ENCODE measurements at places on chromosomes 16 and 17. TPM values are rescaled to one million over a fixed set of nuclear protein-coding genes. Genes with fewer than 3 reads are reported as not detected.
A peak's percentile ranks its signal among the peaks of the same experiment; 100 is the strongest.

- no peak for DNase-seq
Measured at GRCh38 chr17:74219576-74220133, 6.3 kb downstream of the TTYH2 start.

DNA sequence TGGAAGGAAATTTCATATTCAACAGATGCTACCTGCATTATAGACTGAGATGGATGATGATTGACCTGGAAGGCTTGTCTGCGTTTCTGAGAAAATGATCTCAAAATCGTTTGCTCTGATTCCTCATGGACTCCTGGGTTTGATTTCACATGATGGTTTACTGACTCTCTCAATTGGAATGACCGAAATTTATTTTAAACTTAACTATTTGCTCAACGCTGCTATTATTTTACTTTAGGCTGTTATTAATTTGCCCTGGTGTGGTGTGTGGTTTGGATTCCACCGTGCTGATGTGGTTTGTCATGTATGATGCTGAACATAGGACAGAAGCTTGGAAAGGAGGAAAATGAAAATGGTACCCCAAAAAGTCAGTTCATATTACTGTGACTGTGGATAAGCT is 37.3 kb upstream of the ELAC2 start:
- no peak for DNase-seq

- DNase-seq, result peak; percentile 70
Measured at GRCh38 chr17:28725660-28726225, 290 bp downstream of the TLCD1 start.

- DNase-seq, result no peak
Measured at GRCh38 chr16:80923356-80923755, 83.3 kb downstream of the CMC2 start.

DNA sequence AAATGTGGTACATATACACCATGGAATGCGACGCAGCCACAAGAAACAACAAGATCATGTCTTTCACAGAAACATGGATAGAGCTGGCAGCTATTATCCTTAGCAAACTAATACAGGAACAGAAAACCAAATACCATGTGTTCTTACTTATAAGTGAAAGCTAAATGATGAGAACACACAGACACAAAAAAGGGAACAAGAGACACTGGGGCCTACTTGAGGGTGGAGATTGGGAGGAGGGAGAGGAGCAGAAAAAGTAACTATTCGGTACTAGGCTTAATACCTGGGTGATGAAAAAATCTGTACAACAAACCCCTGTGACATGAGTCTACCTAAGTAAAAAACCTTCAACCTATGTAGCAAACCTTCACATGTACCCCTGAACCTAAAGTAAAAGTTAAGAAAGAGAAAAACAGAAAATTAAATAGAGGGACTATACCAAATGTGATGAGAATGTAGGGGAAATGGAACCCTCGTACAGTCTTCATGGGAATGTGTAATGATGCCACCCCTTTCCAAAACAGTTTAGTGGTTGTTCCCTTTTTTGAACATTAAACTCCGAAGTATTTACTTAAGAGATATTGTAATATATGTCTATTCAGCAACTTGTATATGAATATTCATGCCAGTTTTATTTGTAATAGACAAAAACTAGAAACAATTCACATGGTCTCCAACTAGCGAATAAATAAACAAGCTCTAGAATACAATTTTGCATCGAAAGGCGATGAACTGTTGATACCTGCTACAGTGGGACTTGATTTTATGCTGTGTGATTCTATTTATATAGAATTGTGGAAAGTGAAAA is 33.9 kb downstream of the AHSP start:
- no peak for DNase-seq

DNA sequence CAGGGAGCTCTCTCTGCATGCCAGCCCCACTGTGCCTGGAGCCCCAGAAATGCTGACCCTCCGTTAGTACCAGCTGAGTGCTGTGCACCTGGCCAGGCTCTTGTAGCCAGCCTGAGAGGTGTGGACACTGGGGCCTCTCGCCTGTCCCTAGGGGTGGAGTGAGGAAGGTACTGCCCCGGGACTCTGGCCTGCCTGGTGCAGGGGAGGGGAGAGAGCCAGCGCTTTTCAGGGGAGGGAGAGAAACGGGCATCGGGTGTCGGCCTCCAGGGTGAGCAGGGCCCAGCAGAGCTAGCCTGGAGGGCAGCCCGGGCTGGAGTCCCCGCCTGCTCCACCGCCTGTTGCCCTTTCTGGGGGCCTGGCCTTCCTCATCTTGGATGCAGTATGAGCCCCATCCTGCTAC is 13.1 kb downstream of the MAP2K3 start:
- no peak for DNase-seq

DNA sequence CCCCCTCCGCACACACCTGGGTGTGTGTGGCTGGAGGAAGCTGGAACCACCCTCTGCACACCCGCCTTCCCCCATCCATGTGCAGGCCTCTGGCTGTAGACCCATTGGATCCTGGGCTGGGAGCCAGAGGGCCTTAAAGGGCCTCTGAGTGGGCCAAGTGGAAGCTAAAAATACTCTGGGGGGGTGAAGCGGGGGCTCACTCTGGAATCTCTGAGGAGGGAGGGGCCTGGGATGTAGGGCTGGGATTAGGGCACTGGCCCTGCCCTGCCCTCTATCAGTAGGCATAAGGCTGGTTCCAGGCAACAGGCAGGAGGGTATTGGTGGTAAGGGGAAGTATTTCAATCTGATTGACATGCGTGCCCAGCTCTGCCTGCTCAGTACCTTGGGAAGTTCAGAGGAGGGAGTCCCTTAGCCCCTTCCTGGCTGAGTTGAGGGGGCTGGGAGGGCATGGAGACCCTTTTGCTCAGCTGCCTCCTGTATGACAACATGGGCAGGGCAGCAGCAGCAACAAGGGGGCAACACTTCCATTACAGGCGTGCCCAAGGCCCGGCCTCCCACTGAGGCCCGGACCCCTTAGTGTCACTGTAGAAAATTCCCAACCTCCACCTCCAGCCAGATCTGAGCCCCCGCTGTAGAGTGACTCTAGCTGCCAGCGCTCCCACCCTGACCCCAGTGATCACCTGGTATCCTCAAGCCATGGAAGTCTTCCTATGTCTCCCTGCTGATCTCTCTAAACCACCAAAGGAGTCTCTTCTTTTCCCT is 5.2 kb downstream of the ITGA3 start:
- peak; percentile 67 for DNase-seq

- DNase-seq, result no peak
Measured at GRCh38 chr17:68580236-68580770, 20.9 kb downstream of the FAM20A start.

- no peak for DNase-seq
Measured at GRCh38 chr17:13822700-13823099, 221.0 kb upstream of the HS3ST3A1 start.

- no peak for DNase-seq
Measured at GRCh38 chr17:44530896-44531418, 26.3 kb upstream of the FZD2 start.

DNA sequence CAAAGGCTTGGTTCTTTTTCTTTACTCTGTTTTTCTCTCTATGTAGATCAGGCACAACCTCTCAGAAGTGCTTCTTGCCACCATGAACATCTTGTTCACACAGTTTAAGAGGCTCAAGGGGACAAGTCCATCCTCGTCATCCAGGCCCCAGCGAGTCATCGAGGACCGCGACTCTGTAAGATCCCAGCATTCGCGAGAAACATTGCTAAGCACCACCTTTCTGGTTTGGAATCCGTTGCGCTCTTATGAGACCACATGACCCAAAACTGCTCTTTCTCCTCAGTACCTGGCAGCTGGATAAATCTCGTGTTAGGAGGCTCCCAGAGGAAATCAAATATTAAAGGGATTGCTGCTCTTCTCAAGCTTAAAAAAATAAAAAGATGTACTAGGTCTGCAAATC is 23.3 kb upstream of the SLC12A3 start:
- DNase-seq, result no peak

DNA sequence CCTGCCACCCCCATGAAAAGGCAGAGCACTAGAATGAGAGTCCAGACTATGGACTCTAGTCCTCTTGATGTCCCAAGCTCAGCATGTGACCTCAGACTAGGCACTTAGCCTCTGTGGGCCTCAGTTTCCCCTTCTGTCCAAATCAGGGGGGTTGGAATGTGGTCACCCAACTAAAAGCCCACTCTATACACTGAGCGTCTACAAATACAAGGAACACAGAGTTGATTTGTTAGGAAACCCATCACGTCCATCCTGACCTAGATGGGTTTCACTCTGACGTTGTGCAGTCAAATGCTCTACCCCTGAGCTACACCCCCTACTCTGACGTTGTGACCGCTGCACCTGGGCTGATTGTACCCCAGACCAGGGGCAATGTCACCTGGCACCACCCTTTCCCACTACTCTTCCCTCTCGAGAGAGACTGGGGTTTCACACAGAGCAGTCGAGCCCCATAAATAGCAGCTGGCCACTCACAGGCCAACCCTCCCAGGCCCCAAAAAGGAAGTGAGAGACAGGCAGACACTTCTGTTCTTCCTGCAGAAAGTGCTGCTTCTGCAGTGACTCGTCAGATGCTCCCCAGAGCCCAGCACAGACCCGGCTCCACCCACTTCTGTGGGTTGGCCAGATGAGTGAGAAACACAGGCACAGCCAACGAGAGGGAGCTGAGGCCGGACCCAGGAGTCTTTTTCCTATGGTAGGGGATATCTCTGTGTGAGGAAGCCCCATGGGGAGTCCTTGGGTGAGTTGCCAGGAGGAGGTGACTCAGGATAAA is 16.1 kb upstream of the TNFRSF13B start:
- peak; percentile 73 for DNase-seq

GRCh38 chr17:38602956-38603785 is 2.6 kb downstream of the SRCIN1 start:
- no peak for DNase-seq

DNA sequence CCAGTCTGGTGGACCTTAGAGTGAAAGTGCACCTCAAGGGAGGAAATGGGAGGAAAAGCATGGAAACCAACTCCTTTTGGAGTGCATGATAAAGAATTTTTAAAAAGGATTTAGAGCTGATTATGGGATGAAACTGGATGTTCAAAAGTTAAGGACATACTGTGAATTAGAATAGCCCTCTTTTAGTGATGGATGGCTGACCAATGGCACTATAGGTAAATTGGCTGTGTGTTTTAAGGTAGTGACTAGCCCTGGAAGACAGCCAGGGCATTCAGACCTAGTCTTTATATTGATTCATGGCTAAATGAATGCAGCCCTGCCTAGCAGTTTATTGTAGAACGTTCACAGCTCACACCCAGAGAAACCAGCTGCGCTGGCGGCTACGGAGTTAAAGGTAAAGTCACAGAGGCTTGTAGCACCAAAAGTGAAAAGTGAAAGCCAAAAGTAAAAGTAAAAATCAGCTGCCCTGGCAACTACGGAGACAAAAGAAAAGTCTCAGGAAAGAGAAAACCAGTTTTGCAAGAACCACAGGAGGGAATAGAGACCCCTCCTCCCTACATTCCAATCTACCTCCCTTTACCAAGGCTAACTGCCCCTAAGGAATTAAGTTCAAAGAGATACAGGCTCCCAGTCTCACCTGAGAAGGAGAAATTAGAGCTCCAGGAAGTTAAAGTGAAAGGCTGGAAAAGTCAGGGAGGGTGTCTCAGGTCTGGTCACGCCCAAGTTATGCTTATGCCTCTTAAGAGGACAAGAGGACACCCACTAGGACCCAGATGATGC is 21.8 kb downstream of the ACSM1 start:
- peak; percentile 84 for DNase-seq

DNA sequence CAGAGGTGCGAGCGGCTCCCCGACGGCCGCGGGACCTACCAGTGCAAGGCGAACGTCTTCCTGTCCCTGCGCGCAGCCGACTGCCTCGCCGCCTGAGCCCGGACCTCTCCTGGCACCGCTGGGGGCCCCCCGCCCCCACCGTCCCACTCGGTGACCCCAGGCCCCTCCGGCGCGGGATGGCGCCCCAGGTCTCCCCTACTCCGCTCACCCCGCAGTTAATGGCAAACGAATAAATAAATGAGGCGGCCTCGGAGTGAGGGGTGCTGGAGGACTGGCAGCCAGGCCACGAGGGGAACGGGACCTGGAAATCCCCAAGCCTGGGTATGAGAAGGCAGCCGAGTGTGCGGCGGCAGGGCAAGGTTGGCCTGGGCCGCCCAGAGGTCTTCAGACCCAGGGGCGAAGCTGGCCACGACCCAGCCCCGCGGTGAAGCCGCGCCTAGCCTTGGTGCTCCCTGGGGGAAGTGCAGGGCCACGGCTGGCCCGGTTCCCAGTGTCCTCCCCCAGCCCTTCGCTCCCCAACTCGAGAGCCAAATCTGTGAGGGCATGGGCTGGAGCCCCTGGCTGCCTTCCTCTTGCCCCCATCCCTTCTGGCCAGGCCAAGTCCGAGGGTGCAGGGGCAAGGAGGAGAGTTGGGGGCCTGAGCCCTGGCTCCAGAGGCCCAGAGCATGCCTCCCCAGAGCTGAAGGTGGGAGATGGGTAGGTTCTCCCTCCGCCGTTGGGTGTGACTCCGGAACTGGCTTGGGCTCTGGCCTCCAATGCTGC is 796 bp downstream of the NPB start:
- DNase-seq, result no peak

DNA sequence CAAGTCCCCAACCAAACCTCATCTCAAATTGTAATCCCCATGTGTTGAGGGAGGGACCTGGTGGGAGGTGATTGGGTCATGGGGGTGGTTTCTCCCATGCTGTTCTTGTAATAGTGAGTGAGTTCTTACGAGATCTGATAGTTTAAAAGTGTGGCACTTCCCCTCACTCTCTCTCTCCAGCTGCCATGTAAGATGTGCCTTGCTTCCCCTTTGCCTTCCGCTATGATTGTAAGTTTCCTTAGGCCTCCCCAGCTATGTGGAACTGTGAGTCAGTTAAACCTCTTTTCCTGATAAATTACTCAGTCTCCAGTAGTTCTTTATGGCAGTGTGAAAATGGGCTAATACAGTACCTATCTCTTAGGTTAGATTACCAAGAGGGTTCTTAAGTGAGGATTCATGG is 5.8 kb downstream of the PMFBP1 start:
- DNase-seq, result no peak

GRCh38 chr16:68425498-68426346 is 22.6 kb downstream of the SMPD3 start:
- DNase-seq, result no peak

- DNase-seq, result no peak
Measured at GRCh38 chr17:38609280-38610031, 3.7 kb upstream of the SRCIN1 start.

DNA sequence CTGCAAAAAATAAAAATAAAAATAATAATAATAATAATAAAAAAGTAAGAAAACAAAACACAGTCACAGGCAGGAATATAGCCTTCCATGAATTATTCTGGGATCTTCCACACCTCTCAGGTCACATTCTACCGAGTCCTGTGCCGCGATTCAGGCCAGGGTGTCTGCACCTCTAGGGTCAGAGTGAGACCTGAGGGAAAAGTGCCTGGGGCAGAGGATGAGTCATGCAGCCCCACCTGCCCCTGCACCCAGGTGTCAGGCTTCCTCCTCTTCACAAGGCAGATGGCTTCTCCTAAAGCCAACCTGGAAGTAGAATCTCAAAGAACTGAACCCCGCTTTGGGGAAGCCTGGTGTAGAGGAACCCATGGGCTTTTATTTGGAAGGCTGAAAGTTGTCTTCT is 283.7 kb downstream of the CPPED1 start:
- no peak for DNase-seq

The CCL1 gene
- not detected for total RNA-seq

The MYH8 gene
- not detected for total RNA-seq

The MIEN1 gene
- 66.5 TPM for total RNA-seq

The UTS2R gene
- total RNA-seq, result not detected

The HBZ gene
- total RNA-seq, result not detected

The SLX4 gene
- 4.9 TPM for total RNA-seq

The SP2 gene
- 22.3 TPM for total RNA-seq

The KRT39 gene
- total RNA-seq, result not detected

The KRTAP4-4 gene
- total RNA-seq, result not detected

The MEFV gene
- 0.67 TPM for total RNA-seq

The ACE gene
- 31.9 TPM for total RNA-seq

The CD300LG gene
- 0.87 TPM for total RNA-seq

The OSGIN1 gene
- total RNA-seq, result 14.5 TPM

The LIMD2 gene
- 8.5 TPM for total RNA-seq
